ENCODE measurements at places on chromosomes 7 and 10.

DNA sequence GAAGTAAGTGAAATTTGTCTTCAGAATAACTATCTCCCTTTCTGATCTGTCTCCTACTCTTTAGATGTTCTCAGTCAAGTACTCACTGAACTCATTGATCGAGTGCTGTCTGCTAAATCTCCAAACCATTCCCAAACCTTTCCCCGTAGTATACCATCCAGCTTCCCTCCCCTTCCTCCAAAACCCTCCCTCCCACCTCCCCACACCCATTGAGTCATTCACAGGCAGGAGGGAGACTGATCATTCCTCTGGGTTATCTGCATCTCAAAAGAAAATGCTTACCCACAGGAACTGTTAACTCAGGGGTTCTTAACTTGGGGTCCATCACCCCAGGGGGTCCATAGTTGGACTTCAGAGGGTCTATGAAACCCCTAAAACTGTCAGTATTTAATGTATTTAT is 37.4 kb downstream of the GOT1 start:
- no peak for DNase-seq

DNA sequence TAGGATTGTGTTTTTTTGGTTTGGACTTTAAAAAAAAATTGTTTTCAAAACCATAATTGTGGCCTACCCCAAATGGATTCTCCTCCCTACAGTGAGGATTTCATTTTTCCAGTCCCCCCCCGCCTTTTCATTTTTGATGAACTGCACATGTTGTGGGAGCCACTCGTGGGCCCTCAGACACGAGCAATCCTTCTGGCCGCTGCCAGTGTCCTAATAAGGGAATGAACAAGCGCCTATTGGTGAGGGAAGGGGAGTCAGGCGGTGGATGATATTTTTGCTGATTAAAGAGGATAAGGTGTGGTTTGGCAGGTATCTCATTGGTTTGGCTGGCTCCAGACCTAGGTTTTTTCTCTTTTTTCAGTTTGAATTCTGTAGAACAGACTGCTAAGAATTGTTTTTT is 78.7 kb upstream of the AGBL3 start:
- DNase-seq, result no peak

GRCh38 chr7:117759950-117760640 is 113.1 kb downstream of the CTTNBP2 start:
- no peak for DNase-seq

GRCh38 chr7:121139427-121139826 is 150.9 kb downstream of the CPED1 start:
- no peak for DNase-seq

DNA sequence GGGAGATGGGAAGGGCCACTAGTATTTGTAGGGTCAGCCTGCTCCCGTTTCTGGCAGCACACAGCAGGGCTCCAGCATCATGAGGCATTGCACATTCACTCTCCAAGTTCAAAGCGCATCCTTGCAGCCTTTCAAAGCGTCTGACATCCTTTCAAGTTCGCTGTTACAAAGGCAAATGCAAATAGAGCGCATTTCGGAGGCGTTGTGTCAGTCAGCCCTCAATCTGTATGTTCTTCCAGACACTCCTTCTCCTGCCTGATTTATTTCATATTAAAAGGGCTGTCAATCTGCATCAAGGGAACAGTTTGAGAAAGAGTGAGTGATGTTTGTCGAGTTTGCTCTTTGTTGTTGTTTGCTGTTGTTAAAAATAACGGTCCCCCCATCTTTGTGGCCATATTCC is 188.5 kb downstream of the SNX10 start:
- no peak for DNase-seq
